ENCODE measurements at places on chromosomes 5 and 9. TPM values are rescaled to one million over a fixed set of nuclear protein-coding genes. Genes with fewer than 3 reads are reported as not detected.

DNA sequence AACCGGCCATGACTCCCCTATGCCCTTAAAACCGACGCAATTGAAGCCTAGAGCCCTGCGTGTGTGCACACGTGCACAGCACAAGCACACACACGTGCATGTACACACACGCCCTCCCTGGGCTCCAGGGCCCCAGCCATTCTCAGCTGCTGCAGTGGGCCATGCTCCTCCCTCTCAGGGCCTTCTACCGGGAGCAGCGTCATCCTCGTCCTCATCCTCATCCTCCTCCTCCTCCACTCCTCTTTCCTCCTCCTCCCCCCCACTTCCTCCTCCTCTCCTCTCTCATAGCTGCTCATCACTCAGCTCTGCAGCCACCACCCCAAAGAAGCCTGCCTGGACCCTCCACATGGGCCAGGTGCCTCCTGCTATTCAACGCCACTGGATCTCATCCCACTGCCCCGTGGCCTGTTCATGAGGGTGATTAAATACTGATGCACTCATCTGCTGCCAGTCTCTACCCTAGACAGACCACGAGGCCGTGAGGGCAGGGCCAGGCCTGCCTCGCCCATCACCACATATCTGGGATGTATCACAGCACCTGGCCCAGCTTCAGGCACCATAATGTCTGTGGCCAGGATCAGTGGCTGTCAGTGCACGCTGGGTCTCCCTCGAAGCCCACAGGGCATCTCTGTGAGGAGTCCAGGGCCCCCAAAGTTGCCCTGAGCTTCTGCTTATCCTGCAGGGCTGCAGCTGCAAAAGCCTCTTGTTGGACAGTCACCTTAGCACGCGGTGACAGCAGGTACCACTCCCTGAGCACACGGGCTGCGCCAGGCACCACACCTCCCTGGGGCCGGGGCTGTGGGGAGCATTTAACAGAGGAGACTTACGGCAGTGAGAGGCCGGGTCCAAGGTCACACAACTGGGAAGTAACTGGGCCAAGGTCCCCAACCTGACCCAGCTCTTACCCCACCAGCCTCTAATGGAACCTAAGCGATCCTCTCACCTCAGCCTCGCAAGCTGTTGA is 9.8 kb downstream of the FAM78A start:
- no peak for DNase-seq

The ADAMTS16 gene
- total RNA-seq: 0.13 TPM

The FOXD4L5 gene
- total RNA-seq: not detected

DNA sequence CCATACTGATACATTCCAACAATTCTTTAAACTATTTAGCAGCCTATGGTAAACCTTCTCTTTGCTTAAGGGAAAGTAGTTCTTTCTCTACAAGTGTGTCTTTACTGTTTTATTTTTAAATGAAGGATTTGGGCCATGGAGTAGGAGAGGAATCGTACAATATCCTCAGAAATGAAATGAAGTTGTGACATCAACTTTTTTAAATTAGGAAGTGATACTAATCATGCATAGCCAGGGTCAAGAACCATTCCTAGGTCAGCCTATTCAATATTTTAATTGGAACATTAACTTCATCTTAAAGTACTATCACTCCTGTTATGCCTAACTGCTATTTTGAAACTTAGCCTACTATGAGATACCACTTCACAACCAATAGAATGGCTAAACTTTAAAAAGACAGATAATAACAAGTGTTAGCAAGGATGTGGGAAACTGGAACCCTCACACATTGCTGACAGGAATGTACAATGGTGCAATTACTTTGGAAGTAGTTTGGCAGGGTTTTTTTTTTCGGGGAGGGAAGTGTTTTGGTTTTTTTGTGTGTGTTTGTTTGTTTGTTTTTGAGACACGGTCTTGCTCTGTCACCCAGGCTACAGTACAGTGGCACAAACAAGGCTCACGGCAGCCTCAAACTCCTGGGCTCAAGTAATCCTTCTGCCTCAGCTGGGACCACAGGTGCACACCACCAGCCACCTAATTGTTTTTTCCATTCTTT is 10.7 kb downstream of the AGTPBP1 start:
- DNase-seq: no peak

The MSX2 gene
- total RNA-seq: 2.4 TPM

Data from GM23248 (cell line).